ENCODE measurements at places on chromosomes 2 and 18. TPM values are rescaled to one million over a fixed set of nuclear protein-coding genes. Genes with fewer than 3 reads are reported as not detected.

Gene DSEL
- total RNA-seq: 20.6 TPM

Gene NOP58
- 133 TPM for total RNA-seq

DNA sequence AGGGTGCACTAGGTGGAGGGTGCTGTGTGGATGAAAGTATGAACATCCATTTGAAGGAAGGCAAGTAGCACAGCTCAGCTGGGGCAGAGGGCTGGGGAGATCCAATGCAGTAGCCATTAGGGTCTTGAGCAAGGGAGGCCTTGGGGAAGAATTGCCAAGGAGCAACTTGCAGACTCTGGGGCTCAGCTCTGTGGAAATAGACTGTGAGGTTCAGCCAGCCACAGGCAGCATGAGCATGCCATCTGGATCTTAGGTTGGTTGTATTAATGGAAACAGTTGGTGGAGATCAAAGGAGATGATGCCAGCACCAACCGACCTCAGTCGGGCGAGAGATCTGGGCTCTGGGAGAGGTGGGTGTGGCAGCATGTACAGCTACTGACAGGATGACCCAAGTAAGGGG lies 5.6 kb downstream of the ZAP70 start:
- no peaks in the 10 kb centered on the region for H3K36me3 ChIP-seq
- no peaks in the 10 kb centered on the region for H3K27me3 ChIP-seq
- peaks cover 3% of the 10 kb centered on the region for H3K4me1 ChIP-seq
- DNase-seq: no peak
- H3K27ac ChIP-seq: no peak overlapping the region

Gene C2orf80
- 1.3 TPM for total RNA-seq

DNA sequence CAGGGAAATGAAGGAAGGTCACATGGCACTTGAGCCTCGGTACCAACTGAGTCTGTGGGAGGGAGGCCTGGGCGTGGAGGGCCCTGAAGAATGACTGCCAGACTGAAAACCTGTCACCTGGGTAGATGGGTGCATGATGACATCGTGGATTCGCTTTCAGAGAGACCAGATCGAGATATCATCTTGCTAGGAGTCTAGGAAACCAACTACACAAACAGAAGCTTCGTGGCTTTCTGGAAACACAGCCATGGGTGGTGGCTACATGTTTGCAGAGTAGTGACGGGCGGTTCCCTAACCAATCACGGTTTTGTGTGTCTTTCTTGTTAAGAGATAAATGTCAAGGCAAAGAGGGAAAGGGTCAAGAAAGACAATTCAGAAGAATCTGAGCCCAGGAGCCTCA lies 155.0 kb downstream of the EIPR1 start:
- DNase-seq: no peak
- no peak overlapping the region for H3K4me3 ChIP-seq
- no peaks in the 10 kb centered on the region for H3K36me3 ChIP-seq

Gene CNGA3
- total RNA-seq: not detected

GRCh38 chr2:64605991-64606478 lies 47.7 kb downstream of the SERTAD2 start:
- H3K4me1 ChIP-seq: peaks cover 5% of the 10 kb centered on the region
- H3K27ac ChIP-seq: no peak overlapping the region
- H3K4me3 ChIP-seq: no peak overlapping the region
- DNase-seq: no peak

- no peaks in the 10 kb centered on the region for H3K27me3 ChIP-seq
- H3K4me1 ChIP-seq: peaks cover 15% of the 10 kb centered on the region
- no peak overlapping the region for H3K4me3 ChIP-seq
- DNase-seq: no peak
These were observed 39.4 kb downstream of the PXDN start for GRCh38 chr2:1704631-1705556.

Gene PROKR1
- total RNA-seq: 3.9 TPM

Gene GKN2
- not detected for total RNA-seq

GRCh38 chr18:44495151-44495550 lies 185.5 kb upstream of the SETBP1 start:
- no peak for DNase-seq

- no peaks in the 10 kb centered on the region for H3K36me3 ChIP-seq
- no peaks in the 10 kb centered on the region for H3K27me3 ChIP-seq
- DNase-seq: no peak
- no peaks in the 10 kb centered on the region for H3K4me1 ChIP-seq
- H3K27ac ChIP-seq: no peak overlapping the region
- no peak overlapping the region for H3K4me3 ChIP-seq
These were observed 830.1 kb upstream of the ZEB2 start for GRCh38 chr2:145350011-145350410.

GRCh38 chr2:20641123-20641985 lies 9.5 kb downstream of the HS1BP3 start:
- no peak overlapping the region for H3K27ac ChIP-seq
- no peaks in the 10 kb centered on the region for H3K36me3 ChIP-seq
- no peak for DNase-seq
- no peak overlapping the region for H3K4me3 ChIP-seq
- no peaks in the 10 kb centered on the region for H3K4me1 ChIP-seq

Gene PPP1R1C
- total RNA-seq: 5.3 TPM

DNA sequence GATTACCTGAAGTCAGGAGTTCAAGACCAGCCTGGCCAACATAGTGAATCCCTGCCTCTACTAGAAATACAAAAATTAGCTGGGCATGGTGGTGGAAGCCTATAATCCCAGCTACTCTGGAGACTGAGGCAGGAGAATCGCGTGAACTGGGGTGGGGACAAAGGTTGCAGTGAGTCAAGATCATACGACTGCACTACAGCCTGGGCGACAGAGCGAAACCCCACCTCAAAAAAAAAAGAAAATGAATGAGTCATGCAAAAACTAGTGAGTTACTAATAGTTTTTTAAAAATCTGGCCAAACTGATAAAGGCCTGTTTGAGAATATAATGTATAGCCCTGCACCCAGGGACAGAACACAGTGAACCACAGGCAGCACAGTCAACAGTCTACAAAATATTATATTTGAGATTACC lies 17.5 kb downstream of the AFG3L2 start:
- H3K4me1 ChIP-seq: no peaks in the 10 kb centered on the region
- H3K4me3 ChIP-seq: no peak overlapping the region

Gene MC5R
- total RNA-seq: 0.31 TPM

Gene ITPRIPL1
- total RNA-seq: 16.1 TPM

GRCh38 chr2:63817382-63817781 lies 24.3 kb upstream of the UGP2 start:
- H3K27me3 ChIP-seq: peaks cover 1% of the 10 kb centered on the region
- no peak for DNase-seq
- H3K4me3 ChIP-seq: no peak overlapping the region
- no peak overlapping the region for H3K27ac ChIP-seq
- no peaks in the 10 kb centered on the region for H3K36me3 ChIP-seq

DNA sequence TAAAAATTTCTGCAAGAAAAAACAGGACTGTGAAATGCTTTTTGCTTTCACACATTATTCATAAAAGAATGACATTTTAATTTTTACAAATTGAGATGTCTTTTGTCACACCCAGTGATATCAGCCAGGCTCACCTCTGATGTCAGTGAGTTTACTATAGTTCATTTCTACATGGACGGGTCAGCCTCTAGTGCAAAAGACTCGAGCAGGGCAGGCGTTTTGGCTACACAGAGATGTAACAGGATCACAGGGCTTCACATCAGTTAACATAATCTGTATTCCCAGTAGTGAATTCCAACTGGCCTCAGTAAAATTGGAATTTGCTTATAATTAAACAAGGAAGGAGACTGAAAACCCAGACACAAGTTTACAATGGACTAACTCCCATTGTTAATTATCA lies 275.6 kb upstream of the ZSWIM2 start:
- no peak overlapping the region for H3K4me3 ChIP-seq
- no peak overlapping the region for H3K27ac ChIP-seq
- H3K4me1 ChIP-seq: no peaks in the 10 kb centered on the region

DNA sequence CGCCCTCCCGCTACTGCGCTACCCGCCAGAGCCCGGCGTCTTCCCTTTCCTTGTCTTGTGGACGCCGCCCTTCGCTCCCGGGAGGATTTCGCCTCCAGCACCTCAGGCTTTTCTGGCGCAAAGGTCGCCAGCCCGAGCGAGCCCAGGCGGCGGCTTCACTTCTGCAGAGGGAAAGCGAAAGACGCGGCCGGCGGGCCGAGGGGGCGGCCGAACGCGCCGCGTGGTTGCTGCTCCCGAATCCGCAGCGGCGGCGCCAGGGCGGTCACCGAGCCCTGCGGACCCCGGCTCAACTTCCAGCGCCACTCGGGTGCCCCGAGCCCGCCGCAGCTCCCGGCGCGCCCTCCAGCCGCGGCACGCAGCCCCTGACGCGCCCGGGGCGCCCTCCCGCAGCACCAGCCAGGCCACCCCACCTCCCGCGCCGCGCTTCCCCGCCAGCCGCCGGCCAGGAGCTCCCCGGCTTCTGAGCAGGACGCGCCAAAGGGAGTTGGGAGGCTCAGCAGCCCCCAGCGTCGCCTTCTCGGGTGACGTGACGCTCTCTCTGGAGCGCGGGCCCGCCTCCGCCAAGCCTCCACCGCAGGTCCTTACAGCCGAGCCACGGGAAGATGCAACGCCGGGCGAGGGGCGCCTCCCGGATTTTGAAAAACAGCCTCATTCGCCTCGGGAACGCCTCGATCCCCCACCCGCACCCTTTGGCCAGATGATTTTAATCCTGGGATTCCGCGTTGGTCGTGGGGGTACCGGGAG lies 84.9 kb upstream of the EPB41L3 start:
- peak overlapping the region; percentile 70 for H3K4me3 ChIP-seq
- peaks cover 48% of the 10 kb centered on the region for H3K27me3 ChIP-seq

Gene SERPINB12
- total RNA-seq: not detected

Gene LIMS4
- 1.4 TPM for total RNA-seq

DNA sequence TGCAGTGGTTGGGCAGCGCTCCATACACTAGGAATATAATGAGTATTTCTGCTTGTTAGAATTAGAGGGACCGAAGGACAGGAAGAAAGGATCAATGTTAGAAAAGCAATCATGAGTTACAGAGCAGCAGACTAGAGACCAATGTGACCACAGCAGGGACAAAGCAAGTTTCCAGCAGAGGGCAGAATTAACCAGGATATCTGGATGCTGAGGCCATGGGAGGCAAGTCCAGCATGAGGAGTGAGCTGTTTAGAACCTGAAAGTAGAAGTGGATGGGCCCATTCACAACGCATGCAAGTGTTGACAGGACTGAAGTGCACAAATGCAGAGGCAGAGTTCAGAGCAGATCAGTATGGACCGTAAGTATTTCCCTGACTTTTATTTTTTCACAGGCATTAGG lies 910.4 kb upstream of the GYPC start:
- H3K36me3 ChIP-seq: no peaks in the 10 kb centered on the region
- H3K27me3 ChIP-seq: no peaks in the 10 kb centered on the region
- H3K4me3 ChIP-seq: no peak overlapping the region
- no peaks in the 10 kb centered on the region for H3K4me1 ChIP-seq
- peak; percentile 62 for DNase-seq

DNA sequence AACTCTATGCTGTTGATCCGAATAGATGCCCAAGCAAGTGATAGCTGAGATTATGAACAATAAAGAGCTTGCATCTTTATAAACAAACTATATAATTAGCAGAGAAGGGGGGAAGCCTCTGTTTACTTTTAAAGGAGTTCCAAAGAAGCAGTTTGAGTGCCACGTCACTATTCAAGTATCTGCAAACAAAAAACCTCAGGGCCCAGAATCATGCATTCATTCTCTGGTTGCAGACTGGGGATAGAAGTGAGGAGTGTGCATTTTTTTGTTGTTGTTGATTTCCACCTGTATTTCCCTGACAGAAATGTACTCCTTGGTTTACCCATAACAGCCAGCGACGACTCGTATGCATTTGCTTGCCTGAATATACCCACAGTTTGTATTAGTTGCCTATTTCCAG lies 264.3 kb downstream of the PTGR3 start:
- H3K36me3 ChIP-seq: no peaks in the 10 kb centered on the region
- no peaks in the 10 kb centered on the region for H3K27me3 ChIP-seq
- no peak overlapping the region for H3K4me3 ChIP-seq
- DNase-seq: no peak
- no peak overlapping the region for H3K27ac ChIP-seq
- H3K4me1 ChIP-seq: peaks cover 4% of the 10 kb centered on the region

Gene LOXHD1
- total RNA-seq: not detected

DNA sequence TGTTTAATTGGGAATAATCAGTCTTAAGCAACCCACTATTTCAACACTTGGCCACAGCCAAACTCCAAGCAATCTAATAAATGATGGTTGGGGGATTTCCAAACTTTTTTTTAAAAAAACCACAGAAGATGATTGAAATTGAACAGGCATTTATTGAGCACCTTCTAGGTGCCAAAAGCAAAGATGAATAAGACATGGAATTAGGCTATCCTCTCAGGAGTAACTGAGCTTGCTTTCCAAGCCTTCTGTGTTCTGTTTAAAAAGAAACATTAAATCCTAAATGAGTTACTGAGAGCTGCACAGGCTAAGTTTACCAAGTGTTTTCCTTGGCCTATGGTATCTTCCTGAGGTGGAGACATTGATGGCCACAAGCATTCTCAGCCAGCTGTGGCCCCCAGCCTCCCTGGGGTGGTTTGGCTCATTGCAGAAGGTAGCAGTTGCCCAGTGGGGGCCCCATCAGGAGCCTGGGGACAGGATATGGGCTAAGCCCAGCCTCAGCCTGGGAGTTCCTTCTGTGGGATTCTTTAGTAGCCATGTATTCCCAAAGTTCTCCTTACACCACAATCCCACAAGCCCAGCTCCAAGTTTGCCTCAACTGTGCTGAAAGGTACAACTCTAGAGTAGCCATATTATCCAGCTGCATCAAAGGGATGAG lies 174.3 kb downstream of the C1D start:
- H3K4me3 ChIP-seq: no peak overlapping the region
- H3K27ac ChIP-seq: no peak overlapping the region
- no peaks in the 10 kb centered on the region for H3K36me3 ChIP-seq
- DNase-seq: no peak
- H3K27me3 ChIP-seq: no peaks in the 10 kb centered on the region

- no peak for DNase-seq
- no peak overlapping the region for H3K27ac ChIP-seq
- H3K4me1 ChIP-seq: peaks cover 2% of the 10 kb centered on the region
- no peak overlapping the region for H3K4me3 ChIP-seq
- peaks cover 3% of the 10 kb centered on the region for H3K27me3 ChIP-seq
- no peaks in the 10 kb centered on the region for H3K36me3 ChIP-seq
These were observed 52.1 kb upstream of the LAPTM4A start for GRCh38 chr2:20103530-20103929.

- no peaks in the 10 kb centered on the region for H3K4me1 ChIP-seq
- H3K27me3 ChIP-seq: no peaks in the 10 kb centered on the region
- no peak for DNase-seq
- no peak overlapping the region for H3K4me3 ChIP-seq
- H3K36me3 ChIP-seq: no peaks in the 10 kb centered on the region
These were observed 120.5 kb downstream of the BCL2 start for GRCh38 chr18:63198868-63199742.

Gene GTF2A1L
- total RNA-seq: not detected

Gene ADGRF3
- 0.75 TPM for total RNA-seq

Gene COLEC11
- 0.47 TPM for total RNA-seq

Gene CCDC102B
- total RNA-seq: 0.78 TPM

Measured in H1 (cell line).